NB4 (cell line): ENCODE measurements at places on chromosomes 1 and 21.

GRCh38 chr1:8152731-8153702 lies 126.9 kb upstream of the ERRFI1 start:
- DNase-seq, result no peak

DNA sequence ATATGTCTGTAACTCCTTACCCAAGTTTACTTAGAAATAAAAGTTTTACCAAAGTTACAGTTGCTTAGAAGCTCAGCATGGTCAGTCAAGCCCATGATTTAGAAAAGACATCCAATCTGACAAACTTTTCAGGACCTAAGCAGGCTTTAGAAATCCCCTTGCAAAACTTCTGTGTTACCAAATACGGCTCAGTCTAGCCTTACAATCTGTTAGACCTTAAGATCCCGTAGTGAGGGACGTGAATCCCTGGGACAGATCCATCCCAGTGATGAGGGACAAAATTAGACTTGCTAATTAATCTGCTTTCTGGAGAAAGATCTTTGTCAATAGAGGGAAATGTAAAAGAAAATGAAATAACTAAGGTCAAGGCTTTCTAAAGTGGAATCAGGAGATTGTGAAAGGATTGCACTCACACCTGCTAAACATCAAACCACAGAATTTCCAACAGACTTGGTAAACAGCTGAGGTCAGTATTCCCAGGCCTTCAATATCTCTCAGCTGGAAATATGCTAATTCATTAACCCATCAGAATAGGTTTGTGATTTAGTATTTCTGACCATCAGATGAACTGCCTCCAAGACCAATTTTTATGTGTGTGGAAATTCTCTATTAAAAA lies 375.3 kb downstream of the DUSP10 start:
- no peak for DNase-seq

DNA sequence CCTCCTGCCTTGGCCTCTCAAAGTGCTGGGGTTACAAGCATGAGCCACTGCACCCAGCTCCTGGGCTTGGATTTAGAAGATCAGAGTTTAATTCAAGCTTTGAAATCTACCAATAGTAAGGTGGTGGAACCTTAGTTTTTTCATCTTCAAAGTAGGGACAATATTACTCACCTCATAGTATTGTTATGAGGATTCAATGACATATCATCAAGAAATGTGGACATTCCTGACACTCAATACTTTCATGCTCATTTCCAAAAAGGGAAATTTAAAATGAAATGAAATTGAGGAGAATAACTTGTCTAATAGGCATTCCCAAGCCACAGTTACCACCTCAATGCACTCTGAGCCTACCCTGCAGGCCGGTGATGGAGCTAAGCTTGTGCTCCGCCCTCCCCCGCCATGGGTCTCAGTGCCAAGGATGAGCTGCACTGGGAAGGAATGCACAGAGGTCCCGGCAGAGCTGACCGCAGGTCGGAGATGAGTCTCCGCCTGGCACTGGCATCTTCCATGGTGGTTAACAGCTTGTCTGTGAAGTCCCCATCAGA lies 56.5 kb upstream of the BCAR3 start:
- no peak for DNase-seq

GRCh38 chr21:46214478-46215340 lies 13.9 kb downstream of the LSS start:
- DNase-seq, result no peak

DNA sequence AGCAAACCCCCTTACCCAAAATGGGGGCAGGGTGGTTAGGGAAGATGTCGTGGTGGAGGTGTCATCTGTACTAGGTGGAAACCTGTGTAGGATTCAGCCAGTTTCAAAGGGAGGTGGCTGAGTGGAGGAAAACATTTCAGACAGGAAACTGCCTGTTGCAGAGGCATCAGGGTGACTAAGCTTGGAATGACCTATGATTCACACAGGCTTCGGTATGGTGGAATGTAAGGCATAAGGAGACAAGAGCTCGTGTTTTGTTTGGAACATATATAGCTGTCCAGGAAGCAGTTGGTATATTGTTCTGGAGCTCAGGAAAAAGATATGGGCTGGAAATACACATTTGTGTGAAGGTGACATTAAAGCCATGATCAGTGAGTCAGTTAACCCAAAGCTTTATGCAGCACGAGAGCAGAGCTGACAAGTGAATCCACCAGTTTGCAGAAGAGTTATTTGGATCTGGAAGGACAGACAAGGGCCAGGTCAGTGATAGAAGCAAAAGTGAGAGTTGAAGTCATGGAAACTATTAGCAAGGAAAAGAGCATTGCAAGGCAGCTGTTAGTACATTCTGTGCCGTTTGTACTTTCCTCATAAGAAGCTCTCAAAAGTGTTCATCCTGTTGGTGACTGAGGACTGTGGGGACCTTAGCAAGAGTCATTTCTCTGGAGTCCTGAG lies 12.2 kb downstream of the UTP25 start:
- no peak for DNase-seq

- no peak for DNase-seq
Observed at GRCh38 chr1:23436520-23437354, 12.2 kb upstream of the TCEA3 start.

- DNase-seq, result no peak
Observed at GRCh38 chr1:15747378-15747777, 5.1 kb downstream of the TMEM82 start.

GRCh38 chr1:36735939-36736730 lies 253.4 kb upstream of the CSF3R start:
- peak; percentile 83 for DNase-seq

DNA sequence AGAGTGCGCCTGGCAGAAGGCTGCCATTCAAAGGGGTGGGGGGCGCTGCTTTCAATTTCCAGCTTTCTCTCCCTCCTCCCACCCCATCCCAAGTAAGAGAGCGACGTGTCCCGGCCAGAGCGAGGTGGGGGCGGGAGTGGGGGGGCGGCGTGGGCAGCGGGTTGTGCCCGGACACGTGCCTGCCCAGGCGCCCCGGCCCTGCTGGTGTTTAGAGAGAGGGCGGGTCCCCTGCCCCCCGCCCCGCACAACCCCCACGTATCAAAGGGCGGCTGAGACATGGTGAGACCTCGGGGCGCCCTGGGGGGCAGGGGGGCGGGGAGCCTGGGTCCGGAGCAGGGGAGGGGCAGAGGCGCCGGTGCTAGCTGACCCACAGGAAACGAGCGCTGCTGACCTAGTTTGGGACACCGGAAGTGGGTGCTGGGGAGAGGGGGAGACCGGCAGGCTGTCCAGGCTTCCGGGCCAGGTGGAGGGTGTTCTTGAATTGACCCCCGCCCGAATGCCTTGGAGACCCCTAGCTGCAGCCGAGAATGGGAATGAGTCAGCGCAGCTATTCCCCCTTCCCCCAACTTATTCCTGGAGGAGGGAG lies 1.3 kb downstream of the ZBTB7B start:
- DNase-seq, result peak; percentile 80

- DNase-seq, result no peak
Observed at GRCh38 chr1:189289346-189289745, 1188.3 kb downstream of the BRINP3 start.

DNA sequence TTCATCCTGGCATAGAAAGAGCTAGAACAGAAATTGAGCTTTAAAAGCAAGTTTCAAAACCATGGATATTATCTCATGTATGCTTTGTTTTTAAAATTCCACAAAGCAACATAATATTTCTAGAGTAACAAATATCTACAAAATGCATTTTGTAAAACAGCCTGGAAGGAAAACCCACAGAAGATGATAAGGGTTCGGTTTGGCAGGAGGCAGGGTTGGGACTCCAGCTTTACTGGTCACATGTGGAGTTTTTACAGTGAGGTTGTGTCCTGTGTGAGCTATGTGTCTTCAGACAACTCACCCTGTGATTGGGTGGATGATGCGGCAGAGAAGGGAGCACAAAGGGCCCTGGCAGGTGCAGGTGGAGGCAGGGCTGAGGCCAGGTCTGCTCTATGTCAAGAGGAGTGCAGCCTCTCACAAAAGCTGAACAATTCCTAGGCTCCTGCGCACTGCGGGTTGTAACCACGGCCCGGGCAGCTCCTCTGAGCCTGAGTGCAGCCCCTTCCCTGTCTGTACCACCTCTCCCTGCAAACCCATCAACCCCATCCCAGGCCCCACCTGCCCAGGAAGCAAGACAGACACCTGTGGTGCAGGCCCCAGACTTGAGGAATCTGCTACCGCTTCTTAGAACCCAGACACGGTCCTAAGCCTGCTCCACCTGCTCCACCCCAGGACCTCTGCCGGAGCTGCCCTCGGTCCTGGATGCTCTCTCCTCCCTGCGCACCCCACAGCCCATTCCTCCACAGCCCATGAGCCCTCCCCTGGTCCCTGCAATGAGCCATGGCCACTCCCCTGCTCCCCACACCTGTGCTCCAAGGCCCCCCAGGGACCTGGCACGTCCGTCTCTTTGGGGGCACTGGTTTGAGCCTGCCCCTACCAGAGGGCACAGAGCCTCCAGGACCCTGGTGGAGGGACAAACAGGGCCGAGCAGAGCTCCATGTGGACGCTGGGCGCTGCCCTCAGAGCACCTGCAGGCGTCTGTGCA lies 2.8 kb upstream of the COL18A1 start:
- no peak for DNase-seq

GRCh38 chr1:18970358-18970757 lies 13.9 kb upstream of the IFFO2 start:
- DNase-seq, result no peak

- DNase-seq, result no peak
Observed at GRCh38 chr1:208791456-208791855, 547.3 kb upstream of the PLXNA2 start.

- no peak for DNase-seq
Observed at GRCh38 chr1:39187275-39188046, 17.0 kb upstream of the MACF1 start.

GRCh38 chr1:241579434-241579833 lies 47.3 kb downstream of the KMO start:
- no peak for DNase-seq

GRCh38 chr1:223611936-223612335 lies 53.6 kb downstream of the CAPN8 start:
- DNase-seq, result no peak

DNA sequence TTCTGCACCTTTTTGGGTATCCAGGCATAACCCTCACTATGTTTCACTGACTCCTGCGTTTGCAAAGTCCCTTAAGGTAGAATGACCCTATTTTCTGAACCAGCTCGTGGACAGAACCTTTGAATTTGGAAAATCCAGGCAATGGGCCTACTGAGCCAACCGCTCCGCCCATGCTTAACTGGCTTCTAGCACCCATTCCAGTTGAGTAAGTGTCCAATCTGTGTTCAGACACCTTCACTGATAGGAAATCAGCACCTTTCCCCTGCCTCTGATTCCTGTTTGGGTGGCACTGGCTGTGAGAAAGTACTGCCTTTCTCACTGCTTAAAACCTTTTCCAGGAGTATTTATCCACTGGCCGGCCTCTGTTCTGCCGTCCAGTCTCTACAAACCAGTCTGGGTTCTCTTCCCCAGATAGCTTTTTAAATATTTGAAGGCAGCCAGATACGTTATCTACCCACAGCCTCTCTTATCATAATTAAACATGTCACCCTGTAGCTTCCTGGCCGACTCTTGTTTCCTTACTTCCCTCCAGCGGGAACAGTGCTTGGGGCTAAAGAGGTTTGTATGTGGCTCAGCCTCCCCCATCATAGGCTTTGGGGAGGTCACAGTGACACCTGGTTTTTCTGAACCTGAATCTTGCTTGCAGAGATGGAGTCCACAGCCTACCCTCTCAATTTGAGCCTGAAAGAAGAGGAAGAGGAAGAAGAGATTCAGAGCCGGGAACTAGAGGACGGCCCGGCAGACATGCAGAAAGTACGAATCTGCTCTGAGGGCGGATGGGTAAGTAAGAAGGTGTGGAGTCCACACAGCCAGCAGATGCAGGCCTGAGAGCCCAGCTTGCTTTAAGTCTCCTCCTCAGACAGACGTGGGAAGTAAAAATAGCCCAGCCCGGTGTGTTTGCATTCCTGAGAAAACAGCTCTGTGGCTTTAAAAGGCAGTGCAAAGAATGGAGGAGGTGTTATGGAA lies 1.3 kb downstream of the POGK start:
- no peak for DNase-seq
